ENCODE measurements at places on chromosomes 4 and X.
A peak's percentile ranks its signal among the peaks of the same experiment; 100 is the strongest.

DNA sequence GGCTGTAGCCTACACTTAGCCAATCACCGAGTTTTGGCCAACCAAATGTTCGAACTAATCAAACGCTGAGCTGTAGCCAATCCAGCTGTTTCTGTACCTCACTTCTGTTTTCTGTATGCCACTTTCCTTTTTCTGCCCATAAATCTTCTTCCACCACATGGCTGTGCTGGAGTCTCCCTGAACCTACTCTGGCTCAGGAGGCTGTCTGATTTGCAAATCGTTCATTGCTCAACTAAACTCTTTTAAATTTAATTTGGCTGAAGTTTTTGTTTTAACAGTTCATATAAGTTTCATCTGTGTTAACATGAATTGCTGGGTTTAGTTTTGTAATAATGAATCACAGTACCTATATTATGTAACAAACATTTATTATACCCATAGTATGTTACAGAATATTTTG, 160.7 kb upstream of the PCDH7 start:
- no peak for DNase-seq

GRCh38 chr4:149493492-149493891, 322.2 kb downstream of the IQCM start:
- no peak for DNase-seq

DNA sequence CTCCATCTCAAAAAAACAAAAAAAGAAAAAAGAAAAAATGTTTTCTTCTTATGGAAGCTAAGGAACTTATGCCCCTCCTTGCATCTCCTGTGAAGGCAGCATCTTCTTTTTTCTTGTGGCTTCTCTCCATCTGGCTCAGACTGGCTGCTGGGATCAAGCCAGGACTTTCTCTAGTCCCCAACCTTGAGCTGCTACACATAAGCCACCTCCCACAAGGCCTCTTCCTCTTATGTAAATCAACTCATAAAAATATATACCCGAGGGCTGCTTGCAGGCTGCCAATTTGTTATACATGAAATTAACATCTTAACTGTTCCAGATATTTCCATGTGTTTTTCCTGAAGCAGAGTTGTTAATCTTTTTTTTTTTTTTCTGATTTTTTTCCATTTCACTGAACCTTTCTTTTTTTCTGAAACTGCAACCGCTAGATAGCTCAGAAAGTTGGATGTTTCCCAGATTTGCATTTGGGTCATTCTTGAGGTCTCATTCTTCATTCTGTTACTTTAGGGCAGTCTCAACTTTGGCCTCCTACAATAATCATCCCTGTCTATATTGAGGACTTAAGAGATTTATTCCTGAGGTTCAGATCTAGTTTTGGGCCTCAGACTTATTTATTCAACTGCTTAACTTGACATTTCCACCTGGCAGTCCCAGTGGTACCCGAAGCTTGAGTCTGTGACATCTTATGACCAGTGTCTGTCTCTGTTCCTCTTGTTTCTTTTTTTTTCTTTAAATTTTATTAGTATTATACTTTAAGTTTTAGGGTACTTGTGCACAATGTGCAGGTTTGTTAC, 10.3 kb downstream of the SNX25 start:
- no peak for DNase-seq

GRCh38 chr4:30912098-30912714, 192.0 kb downstream of the PCDH7 start:
- DNase-seq, result no peak

DNA sequence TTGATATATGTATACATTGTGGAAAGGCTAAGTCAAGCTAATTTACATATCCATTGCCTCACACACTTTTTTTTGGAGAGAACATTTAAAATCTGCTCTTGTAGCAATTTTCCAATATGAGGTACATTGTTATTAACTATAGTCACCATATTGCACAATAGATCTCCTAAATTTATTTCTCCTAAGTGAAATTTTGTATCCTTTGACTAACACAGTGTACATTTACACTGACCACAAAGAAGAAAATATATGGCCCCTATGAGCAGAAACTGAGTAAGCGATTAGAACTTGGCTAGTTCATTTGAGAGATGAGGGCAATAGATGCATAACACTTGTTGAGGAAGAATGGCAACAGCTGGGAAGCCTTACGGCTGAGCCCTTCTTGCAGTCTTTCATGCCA, 20.3 kb upstream of the GUCY1B1 start:
- DNase-seq, result no peak

- DNase-seq, result peak; percentile 51
Observed at GRCh38 chrX:64306712-64307111, 76.3 kb upstream of the ASB12 start.

DNA sequence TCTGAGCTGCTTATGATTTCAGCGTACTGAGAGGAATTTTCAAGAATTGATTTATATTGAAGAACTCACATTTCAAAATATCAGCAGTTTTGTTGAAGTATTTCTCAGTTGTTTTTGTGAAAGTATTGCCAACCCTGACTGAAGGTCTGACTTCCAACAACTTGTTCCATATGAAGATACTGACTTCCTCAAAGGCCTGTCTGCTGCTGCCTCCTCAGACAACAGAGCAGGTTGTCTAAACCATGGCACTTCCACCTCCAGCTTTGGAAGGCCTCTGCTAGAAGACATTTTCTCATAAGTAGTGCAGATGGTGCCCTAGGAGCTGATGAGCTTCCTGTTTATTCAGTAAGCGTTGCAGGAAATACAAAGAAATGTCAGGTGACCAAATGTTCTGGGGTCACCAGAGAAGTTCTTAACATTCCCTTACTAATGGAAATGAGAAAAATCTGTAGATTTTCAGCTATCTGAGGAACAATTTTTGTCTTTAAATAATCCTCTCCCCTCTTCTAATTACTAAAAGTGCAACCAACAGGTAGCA, 28.8 kb downstream of the FGF2 start:
- no peak for DNase-seq

DNA sequence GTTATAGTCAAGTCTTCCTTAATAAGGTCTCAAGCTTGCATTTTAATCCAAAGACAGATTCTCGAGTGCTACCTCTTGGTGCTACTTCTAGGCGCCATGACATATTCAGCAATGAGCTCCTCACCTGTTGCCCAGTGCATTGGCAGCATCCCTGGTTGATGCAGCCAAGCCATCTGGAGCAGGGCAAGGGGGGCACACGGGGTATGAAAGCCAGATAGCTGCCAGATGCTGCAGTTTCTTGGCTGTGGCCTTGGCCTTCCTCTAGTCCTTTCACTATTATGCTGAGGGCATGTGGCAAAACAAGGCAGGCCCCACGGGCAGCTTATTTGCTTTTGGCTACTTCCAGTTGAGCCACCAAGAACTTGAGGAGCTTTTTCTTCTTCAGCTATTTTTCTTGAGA, 168.6 kb upstream of the PGRMC2 start:
- no peak for DNase-seq

DNA sequence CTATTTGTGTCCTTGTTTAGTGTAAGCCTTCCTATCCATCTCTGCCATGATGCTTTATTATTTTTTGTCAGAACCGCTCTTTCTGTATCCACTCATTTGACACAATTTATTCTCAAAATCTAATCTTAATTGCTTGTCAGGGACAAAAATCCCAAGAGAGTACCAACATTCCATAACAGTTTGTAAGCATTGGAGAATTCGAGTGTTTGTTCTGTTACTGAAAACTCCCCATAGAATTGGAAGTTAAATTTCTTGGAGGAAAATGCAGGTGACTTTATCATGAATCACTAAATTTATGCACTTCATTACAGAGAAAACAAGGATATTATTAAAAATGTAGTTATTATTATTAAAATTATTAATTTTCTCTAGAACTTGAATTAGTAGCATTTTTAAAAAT, 1986.1 kb downstream of the ARAP2 start:
- no peak for DNase-seq

GRCh38 chr4:113869743-113870375, 108.3 kb upstream of the CAMK2D start:
- DNase-seq, result no peak

DNA sequence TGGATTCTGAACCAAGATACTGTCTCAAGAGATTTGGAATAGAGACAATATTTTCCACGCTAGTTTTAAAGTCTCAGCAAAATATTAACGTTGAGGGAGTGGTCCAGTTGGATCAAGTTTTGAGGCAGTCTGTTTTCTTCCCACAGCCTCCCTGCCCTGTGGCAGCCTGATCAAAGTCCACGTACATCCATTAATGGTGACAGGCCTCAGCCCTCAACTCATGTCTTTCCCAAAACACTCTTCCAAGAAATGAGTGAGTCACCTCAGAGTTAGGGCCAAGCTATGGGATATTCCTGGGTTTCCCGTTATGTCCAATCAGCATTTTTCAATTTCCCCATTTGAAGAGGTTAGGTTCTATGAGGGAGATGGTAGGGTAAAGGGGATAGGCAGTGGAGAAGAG, 28.5 kb downstream of the EGFL6 start:
- DNase-seq, result no peak

GRCh38 chrX:13808865-13809264, 8.0 kb downstream of the GPM6B start:
- no peak for DNase-seq

DNA sequence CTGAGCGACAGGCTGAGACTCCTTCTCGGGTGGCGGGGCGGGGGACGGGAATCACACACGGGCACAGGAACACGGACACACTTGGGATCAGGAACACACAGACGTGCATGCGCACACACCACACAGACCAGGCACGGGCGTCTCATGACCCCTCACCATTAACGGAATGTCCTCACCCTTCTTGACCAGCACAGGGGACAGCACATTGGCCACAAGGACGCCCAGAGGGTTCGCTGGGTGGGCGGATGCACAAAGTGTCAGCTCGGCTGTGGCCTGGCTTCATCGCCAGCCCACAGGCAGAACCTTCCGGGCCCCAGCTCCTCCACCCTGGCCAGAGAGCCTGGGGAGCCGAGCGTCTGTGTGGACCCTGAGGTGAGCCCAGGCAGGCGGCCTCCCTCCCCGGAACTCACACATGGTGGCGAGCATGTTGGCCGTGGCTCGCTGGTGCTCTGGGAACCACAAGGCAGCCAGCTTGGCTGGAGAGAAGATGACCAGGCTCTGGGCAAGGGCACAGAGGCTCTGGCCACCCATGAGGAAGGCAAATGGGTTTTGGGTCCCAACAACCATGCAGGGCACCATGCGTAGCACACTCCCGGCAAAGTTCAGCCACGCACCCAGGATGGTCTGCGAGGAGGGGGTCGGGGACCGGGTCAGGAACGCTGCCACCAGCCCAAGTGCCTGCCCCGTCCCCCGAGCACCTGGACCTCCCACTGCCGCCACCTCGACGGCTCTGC, 3.1 kb downstream of the SLC49A3 start:
- DNase-seq, result peak; percentile 76

- DNase-seq, result no peak
Observed at GRCh38 chrX:63929608-63930007, 144.6 kb upstream of the ARHGEF9 start.

- no peak for DNase-seq
Observed at GRCh38 chr4:80461412-80461811, 125.9 kb downstream of the CFAP299 start.

GRCh38 chr4:56345458-56345857, 41.8 kb downstream of the AASDH start:
- DNase-seq, result no peak

- DNase-seq, result no peak
Observed at GRCh38 chr4:180618396-180618795, 1624.8 kb upstream of the TENM3 start.

- no peak for DNase-seq
Observed at GRCh38 chrX:103830848-103831247, 1.2 kb downstream of the RAB9B start.

- DNase-seq, result peak; percentile 95
Observed at GRCh38 chr4:113761620-113762185, at the start of gene CAMK2D. CAMK2D (minus strand) TSS chr4:113761738; CDS start chr4:113761068, 670 bp downstream.

- peak; percentile 58 for DNase-seq
Observed at GRCh38 chr4:8505229-8505628, 64.7 kb downstream of the TRMT44 start.

GRCh38 chr4:10123227-10124101, 6.9 kb upstream of the WDR1 start:
- DNase-seq, result no peak
